Stimulated activated CD4-positive, alpha-beta T cell treated with anti-CD3 and anti-CD28 coated beads, Interleukin-4, amount 100 ng/mL, for 24 hours (primary cell): ENCODE measurements at places on chromosomes 7 and 10.

DNA sequence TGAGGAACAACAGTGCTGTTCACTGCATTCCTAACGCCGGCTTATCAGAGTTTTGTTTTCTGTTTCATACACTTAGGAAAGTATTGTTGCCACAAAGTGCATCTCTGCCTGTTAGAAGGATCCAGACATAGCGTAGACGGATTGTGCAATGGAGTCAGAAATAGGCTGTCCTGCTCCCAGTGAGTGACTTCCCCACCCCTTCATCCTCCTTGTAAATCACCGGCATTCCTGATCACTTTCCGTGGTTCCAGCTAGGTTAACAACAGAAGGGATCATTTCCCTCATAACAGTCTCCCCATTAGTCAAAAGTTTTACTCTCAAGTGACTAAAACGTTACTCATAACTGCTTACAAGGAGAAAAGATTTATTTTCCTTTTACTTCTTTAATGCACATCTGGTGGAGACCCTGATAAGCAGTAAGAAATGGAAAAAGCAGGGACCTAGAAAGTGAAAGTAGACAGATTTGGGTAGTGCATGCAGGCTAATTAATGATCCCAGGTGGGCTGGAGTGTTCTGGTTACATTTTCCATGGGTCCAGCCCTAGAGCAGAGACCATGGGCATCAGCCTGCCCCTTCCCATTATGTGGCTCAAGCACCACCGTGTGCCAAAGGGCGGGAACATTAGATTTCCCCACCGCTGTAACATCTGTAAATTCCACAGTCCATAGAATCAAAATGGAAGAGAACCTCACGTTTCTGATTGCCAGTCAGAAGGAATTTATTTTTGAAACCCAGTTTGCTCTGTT, 395.1 kb upstream of the GALNT17 start:
- no peak for DNase-seq

DNA sequence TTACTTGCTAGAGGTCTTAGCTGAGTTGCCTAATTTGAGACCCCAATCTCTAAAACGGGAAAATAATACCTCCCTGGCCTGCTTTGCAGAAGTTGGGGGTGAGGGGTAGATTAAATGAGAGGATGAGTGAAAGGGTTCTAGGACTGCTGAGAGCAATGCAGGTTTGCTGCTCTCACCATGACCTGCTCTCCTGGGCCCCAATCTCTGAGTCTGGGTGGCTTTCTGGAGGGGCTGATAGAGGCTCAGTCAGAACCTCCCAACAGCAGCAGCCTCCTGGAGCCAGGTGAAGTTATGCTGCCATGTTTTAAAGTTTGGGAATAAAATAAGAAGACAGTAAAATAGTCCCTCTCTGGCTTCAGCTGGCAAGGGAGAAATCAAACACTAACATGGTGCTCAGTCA, 7.3 kb downstream of the UROS start:
- no peak for DNase-seq

GRCh38 chr7:11592699-11593098, 239.3 kb downstream of the THSD7A start:
- DNase-seq: no peak

DNA sequence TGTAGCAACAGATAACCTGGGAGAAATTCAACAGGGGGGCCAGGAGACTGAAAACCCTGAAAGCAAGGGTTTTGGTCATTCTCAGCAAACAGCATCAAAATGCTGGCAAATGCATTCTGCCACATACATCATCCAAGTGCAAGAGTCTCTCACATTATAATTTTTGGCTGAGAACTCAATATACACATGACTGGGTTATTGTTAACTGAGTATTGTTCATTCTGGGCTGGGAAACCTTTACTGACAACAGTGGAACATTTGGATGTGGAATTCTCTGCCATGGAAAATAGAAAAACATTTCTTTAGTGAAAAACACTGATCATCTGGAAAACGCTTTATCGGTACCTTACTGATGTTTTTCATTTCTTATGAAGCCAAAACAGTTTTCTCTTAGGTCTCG, 73.1 kb upstream of the MET start:
- DNase-seq: no peak

- no peak for DNase-seq
These were observed 42.7 kb downstream of the PTPN12 start for GRCh38 chr7:77579797-77580196.

- peak; percentile 42 for DNase-seq
These were observed 12.9 kb upstream of the DENND2A start for GRCh38 chr7:140653319-140654108.
